ENCODE measurements at places on chromosomes 2 and 18. TPM values are rescaled to one million over a fixed set of nuclear protein-coding genes. Genes with fewer than 3 reads are reported as not detected.

DNA sequence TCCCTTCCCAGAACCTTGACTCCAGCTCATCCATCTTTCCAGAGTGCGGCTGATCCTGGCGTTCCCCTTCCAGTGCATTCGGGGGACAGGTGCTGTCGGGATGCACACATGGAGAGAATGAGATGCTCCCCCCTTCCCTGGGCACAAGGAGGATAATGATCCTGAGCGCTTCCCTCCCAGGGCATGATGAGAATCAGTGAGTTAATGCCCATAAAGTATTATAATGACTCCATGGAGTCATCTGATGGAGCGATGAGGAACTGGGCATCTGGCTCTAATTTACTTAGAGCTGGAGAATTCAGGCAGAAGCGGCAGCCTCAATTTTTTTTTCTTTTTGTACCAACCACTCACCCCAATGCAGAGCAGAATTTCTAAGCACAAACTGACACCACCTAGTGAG, 79.6 kb upstream of the SKOR2 start:
- DNase-seq: no peak

Gene GRHL1
- polyA plus RNA-seq: 7.1 TPM

- no peak for DNase-seq
These were observed 224.4 kb upstream of the MC4R start for GRCh38 chr18:60596928-60597327.

Gene CRYBA2
- polyA plus RNA-seq: not detected

Gene CLEC4F
- polyA plus RNA-seq: not detected

Gene MORN2
- 33.3 TPM for polyA plus RNA-seq

GRCh38 chr18:75161256-75162028, 47.5 kb downstream of the PTGR3 start:
- DNase-seq: no peak

GRCh38 chr2:219299372-219299760, 9.8 kb downstream of the PTPRN start:
- DNase-seq: no peak

Data from right lung (tissue), 10 donors.